NCI-H2081 (cell line): ENCODE measurements at places on chromosomes 4 and X.

- no peak for DNase-seq
Observed at GRCh38 chr4:81376720-81377119, 95.0 kb downstream of the RASGEF1B start.

GRCh38 chrX:131840799-131841495 is 182.2 kb upstream of the STK26 start:
- DNase-seq: no peak

GRCh38 chr4:88585917-88586316 is 6.4 kb upstream of the HERC3 start:
- no peak for DNase-seq

GRCh38 chrX:139596068-139596467 is 65.5 kb downstream of the F9 start:
- DNase-seq: no peak

DNA sequence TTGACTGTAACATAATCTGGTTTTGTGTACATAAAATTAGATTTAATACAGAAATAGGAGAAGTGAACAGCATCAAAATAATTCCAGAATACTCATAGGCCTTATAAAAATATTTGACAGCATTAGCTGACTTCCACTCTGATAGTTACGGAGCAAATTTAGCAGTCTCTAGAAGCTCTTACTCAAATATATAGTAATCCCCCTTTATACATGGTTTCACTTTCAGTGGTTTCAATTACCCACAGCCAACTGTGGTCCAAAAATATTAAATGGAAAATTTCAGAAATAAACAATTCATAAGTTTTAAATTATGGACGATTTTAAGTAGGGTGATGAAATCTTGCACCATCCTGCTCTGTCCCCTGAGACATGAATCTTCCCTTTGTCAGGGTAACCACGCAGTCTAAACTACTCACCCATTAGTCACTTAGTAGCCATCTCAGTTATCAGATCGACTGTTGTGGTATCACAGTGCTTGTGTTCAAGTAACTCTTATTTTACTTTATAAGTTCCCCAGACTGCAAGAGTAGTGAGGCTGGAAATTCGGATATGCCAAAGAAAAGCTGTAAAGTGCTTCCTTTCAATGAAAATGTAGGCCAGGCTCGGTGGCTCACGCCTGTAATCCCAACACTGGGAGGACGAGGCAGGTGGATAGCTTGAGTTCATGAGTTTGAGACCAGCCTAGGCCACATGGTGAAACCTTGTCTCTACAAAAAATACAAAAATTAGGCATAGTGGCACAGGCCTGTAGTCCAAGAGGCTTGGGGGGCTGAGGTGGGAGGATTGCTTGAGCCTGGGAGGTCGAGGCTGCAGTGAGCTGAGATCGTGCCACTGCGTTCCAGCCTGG is 17.2 kb upstream of the RTL9 start:
- DNase-seq: no peak

DNA sequence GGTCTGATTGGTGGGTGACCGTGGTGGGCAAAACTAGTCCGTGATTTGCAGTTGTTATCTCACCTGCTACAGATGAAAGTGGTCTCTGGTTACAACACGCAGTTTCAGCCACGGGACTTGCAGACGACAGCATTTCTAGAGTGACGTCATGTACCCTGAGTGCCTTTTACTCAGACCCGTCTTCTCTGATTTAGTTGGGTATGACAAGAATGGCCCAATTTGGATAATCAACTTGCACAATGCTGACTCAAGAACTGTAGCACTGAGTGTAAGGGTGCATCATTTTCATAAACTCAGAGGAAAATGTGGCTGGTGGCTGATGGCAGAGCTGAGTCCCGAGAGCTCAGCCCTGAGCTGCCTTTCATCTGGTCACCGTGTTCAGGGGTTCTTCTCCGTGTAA is 281.4 kb upstream of the FRG1 start:
- DNase-seq: no peak

DNA sequence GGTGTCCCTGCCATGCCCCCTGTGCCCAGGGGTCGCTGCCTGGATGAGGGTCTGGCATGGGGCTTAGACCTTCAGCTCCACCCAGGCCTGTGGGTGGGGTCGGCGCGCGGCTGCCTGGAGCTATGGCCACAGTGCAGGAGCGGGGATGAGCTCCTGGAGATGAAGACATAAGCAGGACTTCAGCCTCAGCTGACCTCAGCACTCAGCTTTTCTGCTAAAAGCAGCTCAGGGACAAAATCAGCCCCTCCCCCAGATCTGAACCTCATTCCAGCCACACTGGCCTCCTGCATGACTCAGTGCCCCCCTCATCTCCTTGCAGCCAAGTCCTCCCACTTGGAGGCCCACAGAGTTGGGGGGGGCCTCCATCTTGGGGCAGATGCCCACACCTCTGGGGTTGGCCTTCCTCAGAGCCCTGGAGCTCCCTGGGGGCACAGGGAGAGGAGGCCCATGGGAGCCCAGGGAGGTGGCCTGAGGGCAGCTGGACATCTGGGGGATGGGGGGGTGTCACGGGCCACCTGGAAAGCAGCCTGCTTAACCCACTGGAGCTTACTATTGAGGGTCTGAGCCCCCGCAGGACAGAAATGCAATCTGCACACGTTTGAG is 19.4 kb upstream of the CPLX1 start:
- DNase-seq: no peak

DNA sequence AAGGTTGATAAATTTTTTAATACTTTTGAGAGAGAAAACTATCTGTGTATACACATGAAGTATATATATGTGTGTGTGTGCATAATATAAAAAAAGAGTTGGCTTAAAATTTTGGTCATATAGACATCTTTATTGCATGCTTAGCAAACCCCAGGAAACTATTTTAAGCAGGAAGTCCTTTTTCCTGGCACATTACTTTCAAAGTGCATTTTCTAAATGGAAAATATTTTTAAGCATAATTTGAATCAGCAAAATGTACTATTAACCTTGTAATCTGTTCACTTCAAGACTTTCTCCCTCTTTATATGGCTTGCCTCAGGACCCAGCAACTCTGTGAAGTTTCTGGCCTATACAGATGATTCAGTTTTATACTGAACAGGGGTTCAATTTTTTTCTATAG is 106.3 kb downstream of the CDS1 start:
- no peak for DNase-seq

DNA sequence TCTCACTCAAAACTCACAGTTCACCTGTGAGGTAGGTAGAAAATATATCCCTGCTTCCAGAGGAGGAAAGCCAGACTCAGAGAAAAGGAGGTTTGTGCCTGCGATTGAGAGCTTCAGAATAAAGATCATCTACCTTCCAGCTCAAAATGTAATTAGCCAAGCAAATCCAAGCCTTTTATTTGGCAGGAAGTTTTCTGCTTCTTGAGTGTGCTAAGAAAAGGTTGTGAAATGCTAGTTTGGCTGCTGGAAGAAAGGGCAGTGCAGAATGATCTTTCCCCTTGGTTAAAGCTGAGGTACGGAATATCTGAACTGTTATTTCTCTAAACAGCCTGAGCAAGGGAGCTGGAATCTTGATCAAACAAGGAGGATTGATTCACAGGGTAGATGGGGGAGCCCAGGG is 59.7 kb upstream of the VCX3B start:
- no peak for DNase-seq

GRCh38 chr4:89213382-89213701 is 94.3 kb downstream of the GPRIN3 start:
- peak; percentile 78 for DNase-seq

DNA sequence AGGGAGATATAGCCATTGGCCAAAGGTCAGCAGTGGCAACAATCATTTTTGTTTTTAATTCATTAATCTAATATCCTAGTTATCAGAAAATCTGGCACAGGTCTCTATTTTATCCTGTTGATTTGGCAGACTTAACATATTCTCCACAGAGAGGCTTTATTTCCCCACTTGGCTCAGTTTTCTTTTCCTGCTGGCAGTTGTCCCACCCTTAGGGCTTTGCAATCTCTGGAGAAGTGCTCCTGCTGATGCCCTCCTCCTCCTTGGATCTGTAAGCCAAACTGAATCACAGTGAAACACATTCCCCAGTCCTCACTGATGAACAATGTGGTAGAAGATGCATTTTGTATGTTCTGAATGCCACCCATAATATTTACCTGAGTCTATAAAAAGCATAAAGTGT is 889.7 kb downstream of the PDHA2 start:
- DNase-seq: no peak

GRCh38 chrX:108811891-108812290 is 75.5 kb upstream of the IRS4 start:
- DNase-seq: no peak

- DNase-seq: no peak
Observed at GRCh38 chrX:70001269-70001668, 48.5 kb downstream of the AWAT2 start.

GRCh38 chrX:78661836-78662235 is 2.7 kb upstream of the RTL3 start:
- no peak for DNase-seq

GRCh38 chrX:23344238-23344903 is 9.7 kb downstream of the PTCHD1 start:
- DNase-seq: no peak

DNA sequence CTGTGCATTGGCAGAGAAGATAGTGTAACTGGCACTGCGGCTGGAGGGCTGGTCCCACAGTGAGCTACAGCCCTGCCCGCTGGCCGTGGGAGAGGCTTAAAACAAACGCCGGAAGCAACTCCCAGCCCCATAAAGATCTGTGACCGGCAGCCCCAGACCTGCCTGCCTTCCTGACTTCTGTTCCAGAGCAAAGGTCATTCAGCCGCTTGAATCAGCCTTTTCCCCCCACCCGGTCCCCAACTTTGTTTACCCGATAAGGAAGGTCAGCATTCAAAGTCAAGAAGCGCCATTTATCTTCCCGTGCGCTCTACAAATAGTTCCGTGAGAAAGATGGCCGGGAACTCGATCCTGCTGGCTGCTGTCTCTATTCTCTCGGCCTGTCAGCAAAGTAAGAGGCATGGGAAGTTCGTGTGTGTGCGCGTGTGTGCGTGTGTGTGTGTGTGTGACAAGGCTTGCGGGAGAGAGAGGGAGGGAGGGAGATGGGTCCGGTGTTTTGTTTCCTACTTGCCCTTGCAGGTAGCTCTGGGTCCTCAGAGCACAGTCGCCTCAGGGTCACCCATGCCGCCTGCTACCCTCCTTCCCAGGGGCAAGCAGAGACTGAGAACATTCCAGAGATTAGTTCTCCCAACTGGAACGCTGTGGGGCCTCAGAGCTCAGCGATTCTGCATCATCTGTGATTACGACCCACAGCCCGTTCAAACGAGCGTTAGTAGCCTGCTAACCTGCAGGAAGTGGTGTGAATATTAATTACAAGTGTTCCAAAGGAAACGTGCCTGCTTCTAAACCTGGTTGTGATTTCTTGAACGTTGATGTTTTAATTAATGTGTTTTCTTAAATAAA is at the start of gene MGST2:
Gene MGST2 (plus strand): TSS at position 130 of the 840 bp plus-strand sequence. CDS start 201 bp downstream, at position 331.
- DNase-seq: peak; percentile 72

- DNase-seq: peak; percentile 55
Observed at GRCh38 chrX:39726771-39727170, 371.0 kb downstream of the BCOR start.

GRCh38 chr4:82680834-82681233 is 117.8 kb downstream of the SCD5 start:
- DNase-seq: no peak

DNA sequence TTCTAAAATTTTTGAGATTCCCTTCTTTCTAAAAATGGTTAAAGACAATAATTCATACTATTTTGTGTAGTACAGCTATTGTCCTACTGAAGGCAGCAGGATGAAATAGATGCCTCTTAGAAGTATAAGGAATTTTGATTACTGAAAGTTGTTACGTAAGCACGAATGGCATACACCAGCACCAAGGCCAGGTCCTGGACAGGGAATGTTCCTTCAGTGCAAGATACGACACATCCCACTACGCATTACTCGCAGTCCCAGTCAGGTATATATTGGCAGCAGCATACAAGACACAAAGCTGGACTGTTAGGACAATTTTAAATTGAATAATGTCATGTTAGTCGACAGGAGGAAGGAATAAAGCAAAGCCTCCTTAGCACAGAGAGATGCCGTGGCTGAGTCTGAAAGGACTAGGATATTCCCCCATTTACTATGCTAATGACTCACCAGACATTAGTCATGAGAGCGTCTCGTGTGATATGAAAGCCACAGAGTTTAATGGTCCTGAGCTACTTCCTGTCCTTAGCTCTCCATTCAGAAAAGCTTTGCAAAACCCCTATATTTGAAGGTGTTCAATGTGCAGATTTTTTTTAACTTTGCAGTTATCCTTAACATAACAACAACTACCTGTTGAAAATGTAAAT is 504.3 kb downstream of the FAM133A start:
- DNase-seq: no peak

DNA sequence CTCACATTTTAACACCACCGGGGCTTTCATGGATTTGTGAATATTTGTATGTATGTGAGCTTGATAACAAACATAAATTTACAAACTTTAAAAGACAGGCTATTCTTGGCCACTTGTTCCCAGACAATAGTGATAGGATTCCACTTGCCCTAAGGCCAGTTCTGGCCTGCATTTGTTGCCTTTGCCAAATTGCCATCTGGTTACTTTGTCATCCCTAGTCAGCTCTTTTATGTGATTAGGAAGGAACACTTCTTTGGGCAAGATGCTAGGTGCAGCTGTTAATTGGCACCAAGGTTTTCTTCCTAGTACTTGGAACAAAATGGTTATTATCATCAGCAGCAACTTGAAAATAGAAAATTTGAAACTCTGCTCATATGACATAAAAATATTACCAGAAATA is 63.3 kb downstream of the CCSER1 start:
- DNase-seq: peak; percentile 6

GRCh38 chrX:106612393-106612763 is 600 bp downstream of the RADX start:
- DNase-seq: peak; percentile 61

DNA sequence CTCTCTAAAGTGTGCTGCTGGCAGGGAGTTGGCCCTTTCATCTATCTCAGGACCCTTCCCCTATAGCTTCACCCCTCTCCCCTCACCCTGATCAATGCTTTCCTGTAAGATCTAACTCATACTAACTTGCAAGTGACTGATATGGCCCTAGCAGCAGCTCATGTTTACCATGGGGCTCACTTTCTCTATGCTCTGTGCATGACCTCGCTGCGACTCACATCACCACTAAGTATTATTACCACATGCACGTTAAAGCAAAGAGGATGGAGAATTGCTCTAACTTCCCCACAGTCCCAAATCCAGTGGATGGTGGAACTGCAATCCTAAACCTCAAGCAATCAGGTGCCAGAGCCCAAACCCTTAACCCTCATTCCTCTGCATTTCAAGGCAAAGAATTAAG is 626.6 kb downstream of the MID1IP1 start:
- DNase-seq: no peak

DNA sequence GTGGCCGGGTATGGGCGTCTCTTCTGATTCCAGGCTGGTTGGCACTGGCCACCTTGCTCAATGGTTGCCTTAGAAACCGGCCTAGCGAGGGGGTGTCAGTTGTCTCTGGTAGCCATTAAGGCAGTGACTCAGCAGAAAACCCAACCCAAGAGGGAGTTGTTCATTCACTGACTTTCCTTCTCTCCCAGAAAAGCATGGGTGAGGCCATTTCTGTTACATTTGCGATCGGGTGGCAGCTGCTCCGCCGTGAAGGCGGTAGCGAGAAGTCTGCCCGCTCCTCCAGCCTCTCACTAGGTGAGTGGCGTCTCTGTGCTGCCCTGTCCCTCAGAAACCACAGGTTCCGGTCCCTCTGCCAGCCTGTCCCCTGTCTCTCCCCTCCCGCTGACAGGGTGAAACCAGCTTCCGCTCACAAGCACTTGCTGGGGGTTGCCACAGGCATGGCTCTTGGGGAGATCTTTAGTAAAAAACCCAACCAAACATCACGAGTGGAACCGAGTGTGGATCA is 17.4 kb downstream of the IRAK1 start:
- peak; percentile 19 for DNase-seq

- DNase-seq: no peak
Observed at GRCh38 chr4:30756553-30756952, 36.4 kb downstream of the PCDH7 start.

GRCh38 chr4:152848508-152848907 is 68.8 kb downstream of the ARFIP1 start:
- no peak for DNase-seq
